ENCODE measurements at places on chromosomes 7 and 10. TPM values are rescaled to one million over a fixed set of nuclear protein-coding genes. Genes with fewer than 3 reads are reported as not detected.

- no peak for DNase-seq
These were observed 2.6 kb upstream of the GPR26 start for GRCh38 chr10:123663522-123663921.

DNA sequence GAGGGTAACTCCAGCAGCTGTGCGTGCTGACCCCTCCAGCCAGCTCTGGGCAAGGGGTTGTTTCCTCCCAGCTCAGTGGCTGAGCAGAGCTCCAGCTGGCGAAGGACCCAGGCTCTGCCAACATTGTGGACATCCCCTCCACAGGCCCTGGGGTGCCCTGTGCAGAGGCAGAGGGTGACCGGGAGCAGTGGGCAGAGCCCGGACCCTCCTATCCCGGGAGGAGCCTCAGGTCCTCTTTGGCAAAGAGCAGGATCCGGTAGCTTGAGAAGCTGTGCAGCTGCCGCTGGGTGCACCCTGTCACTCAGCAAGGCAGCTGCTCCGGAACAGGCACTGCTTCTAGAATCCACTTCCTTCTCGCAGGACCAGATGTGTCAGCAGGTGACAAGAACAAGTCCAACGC lies 175.9 kb downstream of the EBF3 start:
- no peak for DNase-seq

GRCh38 chr10:71974489-71975021 lies 10.4 kb downstream of the CHST3 start:
- DNase-seq, result no peak

DNA sequence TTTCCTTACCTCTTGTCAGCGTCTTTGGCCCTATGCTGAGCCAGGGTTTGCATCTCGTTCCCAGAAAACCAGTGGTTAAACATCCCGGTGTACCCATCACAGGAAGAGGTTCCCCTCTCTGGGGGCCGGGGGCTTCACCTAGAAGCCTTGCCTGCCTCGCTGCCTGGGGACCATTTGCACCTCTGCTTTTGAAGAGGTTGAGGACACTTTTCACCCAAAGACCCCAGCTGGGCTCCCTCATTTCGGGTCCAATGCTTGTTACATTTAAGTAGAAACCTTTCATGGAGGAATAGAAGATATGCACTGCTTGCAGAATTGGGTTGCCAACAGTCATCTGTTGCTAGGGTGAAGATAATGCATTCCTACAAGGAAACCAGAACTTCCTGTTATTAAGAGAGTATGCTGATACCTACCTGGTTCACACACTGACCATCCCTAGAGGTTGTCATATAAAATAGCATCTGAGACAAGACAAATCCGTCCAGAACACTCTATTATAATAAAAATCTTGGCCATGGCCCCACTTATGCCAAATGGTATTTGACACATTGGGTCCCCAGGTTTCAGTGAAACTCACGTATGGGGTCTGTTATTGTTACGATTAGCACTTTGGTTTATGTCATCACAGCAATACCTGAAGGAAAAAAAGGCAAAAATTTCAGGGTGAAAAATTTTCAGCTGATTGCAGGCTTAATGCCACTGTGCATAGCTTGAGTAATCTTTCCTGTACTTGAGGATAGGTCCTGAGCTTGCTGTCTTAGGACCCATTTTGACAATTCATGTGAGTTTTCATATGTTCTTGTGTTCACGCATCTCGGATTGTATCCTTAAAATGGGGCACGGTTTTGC lies 917 bp downstream of the ZNF365 start:
- DNase-seq, result no peak

EGR2 gene
- polyA plus RNA-seq, result 4.0 TPM

DNA sequence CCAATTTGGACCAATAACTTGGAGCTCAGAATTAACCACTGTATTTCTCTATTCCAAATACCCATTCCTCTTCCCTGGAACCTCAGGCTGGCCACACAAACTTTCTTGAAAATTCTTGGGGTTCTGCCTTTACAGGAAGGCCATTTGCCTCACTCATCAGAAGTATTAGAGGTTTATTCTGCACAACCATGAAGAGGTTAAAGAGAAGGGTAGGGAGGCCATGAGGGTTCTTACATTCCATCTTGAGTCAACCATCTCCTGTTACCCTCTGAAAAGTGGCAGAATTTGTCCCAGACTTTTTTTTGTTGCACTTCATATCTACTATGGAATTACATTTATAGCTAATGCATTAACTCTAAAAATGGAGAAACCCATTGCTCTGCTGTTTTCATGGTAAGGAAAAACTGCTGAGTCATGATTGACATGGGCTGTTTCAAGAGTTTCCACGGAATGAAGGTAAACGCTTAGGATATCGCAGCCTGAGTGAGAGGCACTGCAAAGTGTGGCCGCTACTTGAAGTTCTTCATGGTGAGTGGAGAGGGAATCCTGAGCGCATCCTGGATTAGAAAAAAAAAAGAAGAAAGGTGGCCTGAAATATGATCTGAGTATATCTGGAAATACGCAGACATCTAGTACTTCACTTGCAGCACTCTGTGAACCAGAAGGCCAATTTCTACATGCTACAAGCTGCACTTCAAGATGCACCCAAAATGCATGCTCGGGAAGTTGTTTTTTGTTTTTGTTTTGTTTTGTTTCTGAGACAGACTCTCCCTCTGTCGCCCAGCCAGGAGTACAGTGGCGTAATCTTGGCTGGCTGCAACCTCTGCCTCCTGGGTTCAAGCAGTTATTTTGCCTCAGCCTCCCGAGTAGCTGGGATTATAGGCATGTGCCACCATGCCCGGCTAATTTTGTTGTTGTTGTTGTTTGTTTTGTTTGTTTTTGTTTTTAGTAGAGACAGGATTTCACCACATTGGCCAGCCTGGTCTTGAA lies 83.7 kb downstream of the KIAA1217 start:
- DNase-seq, result no peak

ZC3HAV1L gene
- polyA plus RNA-seq, result 16.5 TPM

- DNase-seq, result no peak
These were observed 26.0 kb upstream of the HYAL4 start for GRCh38 chr7:123819001-123819400.

- no peak for DNase-seq
These were observed 66.4 kb upstream of the TNRC18 start for GRCh38 chr7:5489991-5490536.

- DNase-seq, result no peak
These were observed 38.4 kb upstream of the ZNF438 start for GRCh38 chr10:31070025-31070424.

GRCh38 chr7:150978126-150978789 lies at the start of gene KCNH2:
TSS of gene KCNH2 (minus strand) at chr7:150978321. CDS start at chr7:150977913, 408 bp downstream.
- DNase-seq, result no peak

DNA sequence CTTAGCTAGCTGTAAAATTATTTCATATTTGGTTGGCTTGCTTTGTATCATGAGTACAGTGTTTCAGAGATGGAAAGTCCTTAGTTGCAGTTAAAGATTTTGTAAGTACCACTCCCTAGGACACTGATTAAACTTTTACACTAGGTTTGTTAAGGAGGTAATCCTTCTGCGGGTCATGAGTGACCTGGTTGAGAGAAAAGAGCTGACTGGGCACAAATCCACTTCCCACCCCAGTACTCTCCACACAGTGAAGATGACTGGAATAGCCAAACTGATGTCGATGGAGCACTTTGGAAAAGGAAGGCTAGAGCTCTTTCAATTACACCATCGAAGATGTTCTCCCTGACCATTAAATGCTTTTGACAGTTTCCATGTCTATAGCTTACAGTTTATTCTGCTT lies 191.9 kb downstream of the CSTF2T start:
- DNase-seq, result no peak

DNA sequence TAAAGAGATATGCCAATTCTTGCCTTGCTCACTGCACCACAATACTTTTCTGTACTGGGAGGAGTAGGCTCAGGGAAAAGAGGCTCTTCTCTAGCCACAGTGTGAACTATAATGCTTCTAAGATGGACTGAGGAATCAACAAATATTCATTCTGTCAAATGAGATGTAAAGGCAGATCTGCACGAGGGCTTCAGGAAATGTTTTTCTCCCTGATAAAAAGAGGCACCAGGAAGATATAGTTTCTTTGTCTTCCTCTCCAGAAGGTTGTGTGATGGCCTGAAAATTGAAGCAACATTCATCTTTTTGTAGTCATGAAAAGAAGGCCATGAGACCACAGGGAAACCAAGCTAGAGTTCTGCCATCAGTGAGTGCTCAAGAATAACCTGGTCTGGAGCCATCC lies 79.1 kb upstream of the NME8 start:
- DNase-seq, result no peak

LIPJ gene
- 0.39 TPM for polyA plus RNA-seq

DNA sequence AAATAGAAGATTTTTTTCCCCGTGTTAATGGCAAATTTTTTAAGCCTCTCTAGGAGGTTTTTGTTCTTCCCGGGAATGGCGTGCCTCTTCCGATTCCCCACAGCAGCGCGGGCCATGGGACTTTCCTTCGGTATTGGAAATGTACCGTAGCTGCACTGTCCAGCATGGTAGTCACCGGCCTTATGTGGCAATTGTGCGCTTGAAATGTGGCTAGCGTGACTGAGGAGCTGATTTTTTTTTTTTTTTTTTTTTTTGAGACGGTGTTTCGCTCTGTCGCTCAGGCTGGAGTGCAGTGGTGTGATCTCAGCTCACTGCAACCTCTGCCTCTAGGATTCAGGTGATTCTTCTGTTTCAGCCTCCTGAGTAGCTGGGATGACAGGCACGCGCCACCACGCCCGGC lies 938 bp upstream of the TCTN3 start:
- DNase-seq, result no peak

HOXA7 gene
- polyA plus RNA-seq, result 31.8 TPM

ZNF365 gene
- polyA plus RNA-seq, result 0.26 TPM

DNA sequence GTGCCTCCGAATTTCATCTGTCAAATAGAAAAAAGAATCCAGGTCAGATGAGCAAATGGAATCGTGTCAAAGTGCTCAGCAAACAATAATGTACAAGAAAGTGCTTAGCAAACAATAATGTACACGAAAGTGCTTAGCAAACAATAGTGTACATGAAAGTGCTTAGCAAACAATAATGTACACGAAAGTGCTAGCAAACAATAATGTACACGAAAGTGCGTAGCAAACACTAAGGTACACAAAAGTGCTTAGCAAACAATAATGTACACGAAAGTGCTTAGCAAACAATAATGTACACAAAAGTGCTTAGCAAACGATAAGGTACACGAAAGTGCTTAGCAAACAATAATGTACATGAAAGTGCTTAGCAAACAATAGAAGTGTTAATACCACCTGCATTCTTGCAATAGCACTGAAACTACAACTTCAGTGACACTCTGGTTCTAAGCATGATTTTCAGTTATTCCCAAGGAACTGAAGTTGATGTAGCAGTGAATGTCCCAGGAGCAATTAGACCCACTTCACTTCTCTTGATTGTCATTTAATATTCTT lies 33.4 kb upstream of the MYL10 start:
- no peak for DNase-seq

TAS2R4 gene
- polyA plus RNA-seq, result 1.6 TPM

GRCh38 chr7:151425670-151426440 lies 14.1 kb downstream of the CRYGN start:
- DNase-seq, result no peak

DNA sequence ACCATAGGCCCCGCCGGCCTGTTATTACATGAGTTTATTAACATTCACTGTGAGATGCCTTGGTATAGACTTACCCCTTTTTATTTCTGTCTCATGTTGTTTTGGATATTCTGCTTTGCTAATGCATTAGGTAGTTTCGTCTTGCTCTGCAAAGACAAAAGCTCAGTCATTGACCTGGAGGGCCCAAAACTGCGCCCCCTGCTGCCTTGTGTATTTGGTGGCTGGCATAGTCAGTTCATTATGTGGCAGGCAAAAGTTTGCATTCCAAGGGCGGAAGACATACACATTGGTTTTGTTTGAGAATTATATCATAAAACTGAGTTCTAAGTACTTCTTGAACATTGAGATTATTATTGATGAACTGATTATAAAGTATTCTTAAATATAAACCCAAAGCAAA lies 372.5 kb downstream of the SDK1 start:
- no peak for DNase-seq

DNA sequence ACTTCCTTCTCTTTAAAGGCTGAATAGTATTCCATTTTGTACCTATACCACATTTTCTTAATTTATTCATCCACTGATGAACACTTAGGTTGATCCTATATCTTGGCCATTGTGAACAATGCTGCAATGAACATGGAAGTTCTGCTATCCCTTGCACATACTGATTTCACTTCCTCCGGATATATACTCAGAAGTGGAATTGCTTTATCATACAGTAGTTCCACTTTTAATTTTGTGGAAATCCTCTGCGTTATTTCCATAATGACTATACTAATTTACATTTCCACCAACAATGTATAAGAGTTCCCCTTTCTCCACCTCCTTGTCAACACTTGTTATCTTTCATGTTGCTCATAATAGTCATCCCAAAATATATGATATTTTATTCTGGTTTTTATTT lies 312.6 kb downstream of the PLXDC2 start:
- DNase-seq, result no peak

DNA sequence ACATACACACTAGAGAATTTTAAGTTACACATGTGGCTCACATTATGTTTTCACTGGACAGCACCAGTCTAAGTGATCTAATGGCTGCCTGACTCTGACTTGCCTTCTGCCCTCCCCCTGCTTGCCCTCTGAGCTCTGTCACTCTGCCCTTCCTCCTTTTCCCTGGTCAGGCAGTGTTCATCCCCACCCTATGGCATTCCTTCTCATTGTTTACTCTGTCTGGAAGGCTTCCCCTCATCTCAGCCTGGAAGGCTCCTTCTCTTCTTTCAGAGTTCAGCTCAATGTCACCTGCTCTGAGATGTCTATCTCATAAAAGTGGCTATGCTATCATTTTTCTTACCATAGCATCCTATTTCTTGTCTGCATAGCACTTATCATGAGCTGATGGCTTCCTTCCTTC lies 305.7 kb downstream of the BMPER start:
- no peak for DNase-seq

- no peak for DNase-seq
These were observed 25.8 kb downstream of the STEAP1 start for GRCh38 chr7:90180011-90180585.

PPP1R9A gene
- 33.2 TPM for polyA plus RNA-seq

PRDX3 gene
- 303 TPM for polyA plus RNA-seq

DNA sequence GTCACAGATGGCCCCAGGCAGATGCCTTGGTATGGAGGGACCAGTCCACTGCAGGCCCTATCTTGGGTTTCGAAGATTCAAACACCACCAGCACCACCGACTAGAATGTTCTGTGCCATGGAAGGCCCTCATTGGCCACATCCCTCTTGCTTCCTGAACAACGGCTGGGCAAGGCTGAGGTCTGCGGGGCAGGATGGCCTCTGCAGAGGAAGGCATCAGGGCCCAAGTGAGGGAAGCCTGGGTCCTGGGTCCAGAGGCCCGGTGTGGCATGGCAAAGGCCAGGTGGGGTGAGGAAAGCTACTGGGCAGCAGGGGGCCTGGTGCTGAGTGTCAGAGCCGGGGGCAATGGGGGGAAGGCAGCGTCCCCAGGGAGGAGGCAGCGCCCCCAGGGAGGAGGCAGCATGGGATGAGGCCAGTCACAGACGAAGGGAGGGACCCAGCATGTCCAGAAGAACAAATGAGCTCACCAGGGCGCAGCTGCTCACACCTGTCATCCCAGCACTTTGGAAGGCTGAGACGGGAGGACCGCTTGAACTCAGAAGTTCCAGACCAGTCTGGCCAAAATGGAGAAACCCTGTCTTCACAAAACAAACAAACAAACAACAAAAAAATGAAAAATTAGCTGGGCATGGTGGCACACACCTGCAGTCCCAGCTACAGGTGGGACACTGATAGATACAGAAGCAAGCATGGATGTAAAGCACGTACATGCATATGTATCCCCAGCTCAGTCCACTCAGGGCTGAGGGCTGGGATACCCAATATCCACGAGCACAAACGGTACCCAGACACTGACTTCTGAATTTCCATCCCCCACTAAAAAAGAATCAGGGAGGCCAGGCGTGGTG lies 64.4 kb downstream of the PROSER2 start:
- DNase-seq, result no peak

GRCh38 chr7:375901-376305 lies 85.9 kb downstream of the FOXL3 start:
- DNase-seq, result no peak
